CD4-positive, alpha-beta T cell treated with Interleukin-4 for 4 hours (primary cell): ENCODE measurements at places on chromosomes 5 and 9.

- DNase-seq = no peak
These were observed 76.3 kb downstream of the SCAI start for GRCh38 chr9:125066839-125067619.

DNA sequence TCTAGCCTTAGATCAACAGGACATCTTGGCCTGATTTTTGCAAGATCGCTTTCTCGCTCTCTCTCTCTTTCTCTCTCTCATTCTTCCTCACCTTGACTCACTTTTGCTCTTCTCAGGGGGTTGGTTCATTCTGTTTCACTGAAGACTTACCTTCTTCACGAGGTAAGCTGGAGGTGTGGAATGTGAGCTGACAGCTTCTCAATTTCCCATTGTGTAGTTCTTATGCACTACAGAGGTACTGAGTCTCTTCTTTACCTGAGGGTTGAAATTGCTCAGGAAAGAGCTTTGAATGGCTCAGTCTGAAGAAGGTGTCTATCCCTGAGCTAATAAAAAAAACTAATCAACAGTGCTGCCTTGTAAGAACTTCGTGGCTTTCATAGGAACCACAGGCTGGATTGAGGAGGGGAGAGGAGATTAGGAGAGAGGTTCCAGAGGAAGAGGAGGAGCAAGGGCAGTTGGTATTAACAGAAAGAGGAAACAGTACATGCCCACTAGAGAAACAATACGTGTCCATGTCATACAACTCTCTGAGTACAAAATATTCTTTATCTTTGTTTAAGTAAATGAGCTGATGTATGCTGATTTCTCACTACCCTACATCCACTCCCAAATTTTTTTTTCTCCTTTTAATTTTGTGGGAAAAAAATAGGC, 192.2 kb downstream of the TMEM167A start:
- DNase-seq = no peak

GRCh38 chr9:120424248-120424647, 155.7 kb downstream of the CDK5RAP2 start:
- no peak for DNase-seq

DNA sequence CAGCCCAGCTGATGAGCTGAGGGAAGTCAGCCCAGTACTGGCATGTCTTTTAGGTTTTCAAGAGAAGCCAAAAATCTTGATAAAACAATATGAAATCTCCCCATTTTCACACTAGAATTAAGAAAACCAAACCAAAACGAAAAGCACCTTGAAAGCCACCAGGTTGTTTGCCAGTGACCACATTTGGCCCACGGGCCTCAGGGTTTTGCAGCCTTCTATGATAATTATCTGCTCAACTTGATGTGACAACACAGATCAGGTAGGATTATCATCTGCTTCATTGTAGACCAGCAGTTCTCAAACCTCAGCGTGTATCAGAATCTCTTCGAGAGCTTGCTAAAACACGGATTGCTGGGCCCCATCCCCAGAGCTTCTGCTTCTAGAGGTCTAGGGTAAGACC, 101.4 kb downstream of the GALNT10 start:
- DNase-seq = no peak

GRCh38 chr5:110751902-110752762, 13.3 kb downstream of the SLC25A46 start:
- DNase-seq = peak; percentile 78

DNA sequence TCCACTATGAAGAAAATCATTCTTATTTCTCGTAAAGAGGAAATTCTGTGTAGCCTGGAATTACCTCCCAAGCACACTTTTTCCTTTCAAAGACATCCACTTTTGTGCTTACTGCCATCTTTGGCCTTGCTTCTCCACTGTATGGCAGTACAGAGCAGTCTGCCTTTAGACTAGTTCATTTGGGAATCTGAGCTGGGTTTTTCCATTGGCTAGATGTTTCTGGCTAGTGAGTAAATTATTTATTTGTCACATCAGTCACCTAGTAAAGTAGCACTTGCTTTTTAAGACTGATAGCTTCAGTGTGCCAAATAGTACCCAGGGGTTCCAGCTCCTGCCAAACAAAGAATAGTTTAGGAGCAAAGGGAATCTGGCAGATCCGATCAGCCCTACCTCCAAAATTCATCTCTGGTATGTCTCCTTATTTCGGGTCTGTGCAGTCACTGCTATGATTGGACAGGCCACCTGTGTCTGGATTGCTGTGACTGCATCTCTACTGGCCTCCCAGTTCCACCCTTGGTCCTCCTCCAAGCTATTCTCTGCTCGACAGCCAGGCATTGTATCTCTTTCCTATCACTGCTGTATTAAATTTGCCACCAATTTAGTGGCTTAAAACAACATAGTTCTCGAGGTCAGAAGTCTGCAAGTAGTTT, 97.6 kb downstream of the NUDT12 start:
- no peak for DNase-seq

DNA sequence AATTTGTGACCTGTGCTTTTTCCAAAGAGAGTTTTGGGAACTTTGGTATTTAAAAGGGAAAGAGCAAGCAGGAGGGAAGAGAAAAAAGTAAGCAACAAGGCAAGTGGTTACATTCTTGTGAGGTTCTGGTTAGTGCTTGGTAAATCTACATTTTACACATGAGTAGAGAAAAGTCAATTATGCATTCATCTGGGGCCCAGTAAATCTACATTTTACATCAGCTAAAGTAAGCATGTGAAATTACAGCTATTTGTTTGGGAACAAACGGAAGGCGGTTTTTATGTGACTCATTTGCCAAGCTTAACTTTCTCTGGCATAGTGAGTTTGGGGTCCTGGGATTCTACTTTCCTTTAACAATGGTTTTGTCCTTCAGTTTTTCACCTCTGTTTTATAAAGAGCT, 102.2 kb downstream of the SNX18 start:
- DNase-seq = no peak

DNA sequence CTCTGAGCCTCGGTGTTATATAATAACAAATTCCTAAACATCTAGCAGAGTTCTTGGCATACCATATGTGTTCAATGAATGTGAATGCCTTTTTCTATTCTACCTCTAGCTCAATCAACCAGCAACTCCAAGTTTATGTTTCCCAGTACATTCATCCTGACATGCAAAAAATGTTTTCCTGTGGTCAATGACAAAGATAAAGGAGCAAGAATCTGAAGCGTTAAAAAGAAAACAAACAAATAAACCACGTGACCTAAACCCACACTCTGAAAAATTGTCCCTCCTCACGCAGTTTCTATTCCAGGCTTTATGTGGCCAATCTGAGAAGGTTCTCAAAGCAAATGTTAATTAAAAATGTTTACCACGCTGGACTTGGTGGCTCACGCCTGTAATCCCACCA, 18.0 kb downstream of the KLF4 start:
- DNase-seq = no peak

- DNase-seq = no peak
These were observed 16.9 kb upstream of the NANS start for GRCh38 chr9:98039607-98040017.

- no peak for DNase-seq
These were observed 510.2 kb downstream of the BNC2 start for GRCh38 chr9:16360247-16360646.

- DNase-seq = peak; percentile 45
These were observed 3.6 kb downstream of the CAMK4 start for GRCh38 chr5:111227801-111228200.

DNA sequence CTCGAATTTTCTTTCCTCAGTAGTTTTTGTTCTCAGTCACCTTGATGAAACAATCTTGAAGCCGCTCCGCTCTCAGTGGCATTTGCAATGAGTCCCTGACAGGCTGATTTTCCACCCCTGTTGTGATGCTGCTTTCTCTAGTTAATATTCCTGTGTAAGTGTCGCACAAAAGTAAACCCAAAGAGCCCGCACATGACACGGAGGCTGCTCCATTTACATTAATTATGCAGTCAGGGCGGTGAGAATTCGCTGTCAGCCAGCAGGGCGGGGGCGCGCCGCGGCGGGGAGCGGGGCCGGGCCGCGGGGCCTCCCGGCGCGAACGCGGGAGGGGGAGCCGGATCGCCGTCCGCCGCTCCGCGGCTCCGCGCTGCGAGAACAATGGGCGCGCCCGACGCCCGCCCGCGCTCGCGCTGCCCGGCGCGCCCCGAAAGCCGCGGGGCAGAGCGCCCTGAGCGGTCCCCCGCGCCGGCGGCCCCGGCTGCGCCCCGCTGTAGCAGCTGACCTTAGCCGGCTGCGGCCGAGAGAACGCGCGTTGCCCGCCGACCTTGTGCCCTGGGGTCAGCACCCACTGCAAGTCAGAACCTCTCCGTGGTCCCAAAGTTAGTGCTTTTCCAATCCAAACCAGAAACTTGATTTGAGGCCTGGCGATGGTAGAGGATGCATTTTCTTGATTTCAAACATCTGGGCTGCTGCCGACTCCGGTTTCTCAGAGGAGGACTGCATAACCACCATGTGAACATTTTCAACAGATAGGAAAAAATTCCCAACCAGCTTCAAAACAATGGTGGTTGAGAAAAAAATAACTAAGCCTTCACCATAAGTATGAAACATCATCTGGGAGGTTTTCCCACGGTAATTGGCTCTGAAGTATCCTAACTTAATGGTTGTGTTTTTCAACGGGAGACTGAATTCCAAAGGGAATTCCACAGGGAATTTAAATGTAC, 142.6 kb downstream of the PBX3 start:
- DNase-seq = peak; percentile 5

GRCh38 chr5:137453483-137454080, 45.5 kb downstream of the SPOCK1 start:
- no peak for DNase-seq

- DNase-seq = peak; percentile 15
These were observed 56.0 kb upstream of the FAM174A start for GRCh38 chr5:100479079-100479688.

- DNase-seq = peak; percentile 62
These were observed 95.5 kb downstream of the USP20 start for GRCh38 chr9:129930743-129931142.

DNA sequence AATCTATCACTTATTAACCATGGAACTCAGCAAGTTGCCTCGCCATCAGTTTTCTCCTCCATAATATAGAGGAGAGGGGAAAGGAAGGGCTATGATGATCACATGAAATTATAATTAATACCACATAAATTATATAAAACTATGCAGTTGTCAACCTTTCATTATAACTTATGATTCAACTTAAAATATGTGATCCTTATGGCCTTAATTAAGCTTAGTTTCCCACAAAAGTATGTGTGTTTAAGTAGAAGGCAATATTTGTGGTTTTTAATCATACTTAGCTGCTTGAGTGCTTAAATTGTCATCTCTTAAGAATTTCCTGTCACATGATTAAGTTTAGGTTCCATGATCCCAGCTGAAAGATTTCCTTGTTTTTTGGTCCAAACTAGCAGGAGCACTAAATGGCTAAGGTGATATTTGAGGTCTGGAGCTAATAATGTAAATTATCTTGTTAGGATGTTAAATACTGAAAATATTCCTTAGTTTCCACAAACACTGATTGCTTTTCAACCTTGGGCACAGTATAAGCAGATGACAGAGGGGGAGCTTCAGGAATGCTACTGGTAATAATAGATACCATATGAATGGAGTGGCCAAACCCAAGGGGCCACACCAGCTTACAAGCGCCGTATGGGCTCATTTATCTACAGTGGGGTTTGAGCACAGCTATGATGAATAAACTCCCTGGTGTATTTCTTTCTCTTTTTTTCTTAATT, 26.4 kb upstream of the F2R start:
- no peak for DNase-seq

- no peak for DNase-seq
These were observed 85.8 kb downstream of the SLC44A1 start for GRCh38 chr9:105330201-105330600.

GRCh38 chr5:97427235-97427634, 244.2 kb upstream of the RIOK2 start:
- no peak for DNase-seq
